ENCODE measurements at places on chromosomes 13 and 19. TPM values are rescaled to one million over a fixed set of nuclear protein-coding genes. Genes with fewer than 3 reads are reported as not detected.

DNA sequence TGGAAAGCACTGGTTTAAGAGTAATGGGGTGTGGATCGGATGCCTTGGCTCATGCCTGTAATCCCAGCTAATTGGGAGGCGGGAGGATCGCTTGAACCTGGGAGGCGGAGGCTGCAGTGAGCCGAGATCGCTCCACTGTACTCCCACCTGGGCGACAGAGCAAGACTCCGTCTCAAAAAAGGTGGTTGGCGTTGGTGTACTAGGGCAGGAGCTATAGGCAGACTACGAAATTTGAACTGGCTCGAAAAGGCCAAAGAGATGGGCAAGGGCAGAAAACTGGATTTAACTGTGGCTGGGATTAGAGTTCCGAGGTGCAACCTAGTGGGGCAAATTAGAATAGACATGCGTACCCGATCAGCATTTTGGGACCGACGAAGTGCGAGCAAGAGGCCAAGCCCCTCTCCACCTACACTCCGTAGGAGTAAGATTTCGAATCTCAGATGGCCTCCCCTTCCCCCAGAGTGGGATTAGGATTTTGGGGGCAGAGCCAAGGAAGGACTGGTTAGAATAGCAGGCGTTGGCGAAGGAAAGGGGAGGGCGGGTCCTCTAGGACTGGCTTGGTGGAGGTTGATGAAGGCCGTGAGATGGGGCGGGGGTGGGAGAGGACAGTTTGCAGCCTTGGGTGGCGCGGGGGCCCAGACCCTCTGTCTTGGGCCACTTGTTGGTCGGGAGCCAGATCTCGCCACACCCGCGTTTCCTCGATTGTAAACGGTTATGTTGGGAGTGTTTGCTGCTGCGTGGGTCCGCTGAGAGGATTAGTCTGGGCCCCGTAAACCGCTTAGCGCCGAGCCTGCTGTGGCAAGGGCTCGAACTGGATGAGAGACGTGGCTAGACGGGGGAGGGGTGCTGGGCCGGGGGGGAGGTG lies 2.0 kb upstream of the INAFM1 start:
- DNase-seq, result no peak

ZNF575 gene
- 1.3 TPM for total RNA-seq

DNA sequence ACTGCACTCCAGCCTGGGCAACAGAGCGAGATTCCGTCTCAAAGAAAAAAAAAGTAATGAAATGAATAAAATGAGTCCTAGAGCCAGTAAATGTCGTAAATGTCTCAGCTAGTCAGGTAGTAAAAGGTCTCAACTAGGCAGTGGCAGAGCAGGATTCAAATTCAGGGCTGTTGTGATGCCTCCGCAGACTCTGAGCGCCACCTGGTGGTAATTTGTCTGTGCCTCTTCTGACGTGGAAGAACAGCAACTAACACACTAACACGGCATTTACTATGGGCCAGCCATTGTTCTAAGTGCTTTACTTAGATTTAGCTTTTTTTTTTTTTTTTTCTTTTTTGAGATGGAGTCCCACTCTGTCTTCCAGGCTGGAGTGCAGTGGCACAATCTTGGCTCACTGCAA lies 30.2 kb downstream of the CYP2F1 start:
- DNase-seq, result peak; percentile 71

DNA sequence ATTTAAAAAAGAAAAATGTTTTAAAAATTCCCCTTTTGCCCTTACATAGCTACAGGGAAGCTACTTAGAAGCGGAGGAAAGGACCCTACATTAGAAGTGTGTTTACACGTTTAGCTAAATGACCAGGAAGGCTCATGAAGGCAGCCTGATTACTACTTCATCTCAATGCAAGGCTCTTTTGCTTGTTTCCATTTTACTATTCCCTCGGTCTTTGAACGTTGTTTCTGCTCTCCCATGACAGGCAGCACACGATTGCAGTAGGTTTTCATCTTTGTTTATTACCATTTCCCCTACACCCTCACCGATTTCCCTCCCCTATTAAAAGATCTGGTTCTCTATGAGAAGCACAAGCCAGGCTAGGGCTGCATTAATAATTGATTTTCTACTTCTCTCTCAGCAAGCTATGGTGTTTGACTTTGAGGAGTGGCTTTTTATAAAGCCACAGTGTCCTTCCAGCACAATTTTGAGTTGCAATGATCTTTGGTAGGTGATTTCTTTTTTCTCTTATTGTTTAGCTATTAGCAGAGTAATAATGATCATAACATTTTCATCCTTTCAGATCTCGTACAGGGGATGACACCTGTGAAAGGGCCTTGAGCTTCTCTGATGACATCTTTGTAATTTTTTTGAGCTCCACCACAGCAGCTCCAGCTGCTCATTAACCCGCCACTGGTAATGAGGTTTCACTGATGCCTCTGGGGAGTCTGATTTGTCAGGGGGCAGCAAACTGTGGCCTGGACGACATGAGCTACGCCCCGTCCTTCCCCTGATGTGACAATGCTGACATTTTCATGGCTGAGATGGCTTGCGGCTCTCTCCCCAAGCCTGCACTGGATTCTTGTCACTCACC lies 670.3 kb downstream of the UQCRFS1 start:
- no peak for DNase-seq

GRCh38 chr13:108060111-108060510 lies 155.2 kb downstream of the LIG4 start:
- DNase-seq, result no peak

GRCh38 chr13:33279414-33280278 lies 5.9 kb downstream of the STARD13 start:
- DNase-seq, result no peak
